Bone marrow (tissue), 2 donors: ENCODE measurements at places on chromosomes 2 and 18.

- no peak for DNase-seq
These were observed 33.4 kb upstream of the DYSF start for GRCh38 chr2:71419976-71420375.

GRCh38 chr2:200185628-200186000, 120.9 kb upstream of the SPATS2L start:
- no peak for DNase-seq

DNA sequence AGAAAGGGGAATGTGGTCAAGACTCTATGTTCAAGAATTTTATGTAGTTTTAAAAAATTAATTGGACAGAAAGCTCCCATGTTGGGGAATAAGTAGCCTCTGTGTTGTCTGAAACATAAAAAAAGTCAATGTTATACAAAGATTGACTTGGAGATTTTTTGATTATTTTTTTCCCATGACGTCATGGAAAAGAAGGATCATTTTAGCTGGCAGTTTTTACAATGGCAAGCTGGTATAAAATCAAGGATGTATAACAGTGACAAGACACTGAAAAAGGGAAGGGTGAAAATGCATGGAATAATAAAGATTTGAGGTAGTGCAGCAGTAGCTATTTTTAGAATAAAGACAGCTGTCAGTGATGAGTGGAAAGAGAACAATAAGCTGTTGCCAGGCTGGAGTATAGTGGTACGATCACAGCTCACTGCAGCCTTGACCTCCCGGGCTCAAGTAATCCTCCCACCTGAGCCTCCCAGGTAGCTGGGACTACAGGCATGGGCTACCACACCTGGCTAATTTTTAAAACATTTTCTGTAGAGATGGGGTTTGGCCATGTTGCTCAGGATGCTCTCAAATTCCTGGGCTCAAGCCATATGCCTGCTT, 9.2 kb downstream of the SLC39A10 start:
- DNase-seq: no peak

DNA sequence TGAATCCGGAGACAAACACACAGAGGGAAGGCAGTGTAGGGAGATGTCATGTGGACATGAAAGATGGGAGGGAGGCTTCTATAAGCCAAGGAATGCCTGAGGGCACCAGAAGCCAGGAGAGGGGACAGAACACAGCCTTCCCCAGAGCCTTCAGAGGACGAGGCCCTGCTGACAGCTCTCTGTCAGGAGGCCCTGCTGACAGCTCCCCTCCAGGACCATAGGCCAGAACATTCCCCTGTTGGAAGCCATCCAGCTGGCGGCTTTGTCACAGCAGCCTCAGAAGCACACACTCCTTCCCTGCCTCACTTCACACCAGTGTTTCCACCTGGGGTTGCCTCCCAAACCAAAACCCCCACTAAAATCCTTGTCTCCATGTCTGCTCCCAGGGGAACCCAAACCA, 171.3 kb upstream of the ID2 start:
- DNase-seq: no peak

- no peak for DNase-seq
These were observed 262.0 kb upstream of the RASGRP3 start for GRCh38 chr2:33214436-33214835.
